ENCODE measurements at places on chromosomes 7 and 10. TPM values are rescaled to one million over a fixed set of nuclear protein-coding genes. Genes with fewer than 3 reads are reported as not detected.

GRCh38 chr10:46544989-46545791, 11.3 kb downstream of the GPRIN2 start:
- no peaks in the 10 kb centered on the region for H3K27me3 ChIP-seq
- no peaks in the 10 kb centered on the region for H3K4me1 ChIP-seq
- H3K27ac ChIP-seq = no peak overlapping the region
- H3K36me3 ChIP-seq = no peaks in the 10 kb centered on the region
- no peak for DNase-seq
- H3K4me3 ChIP-seq = no peak overlapping the region

DNA sequence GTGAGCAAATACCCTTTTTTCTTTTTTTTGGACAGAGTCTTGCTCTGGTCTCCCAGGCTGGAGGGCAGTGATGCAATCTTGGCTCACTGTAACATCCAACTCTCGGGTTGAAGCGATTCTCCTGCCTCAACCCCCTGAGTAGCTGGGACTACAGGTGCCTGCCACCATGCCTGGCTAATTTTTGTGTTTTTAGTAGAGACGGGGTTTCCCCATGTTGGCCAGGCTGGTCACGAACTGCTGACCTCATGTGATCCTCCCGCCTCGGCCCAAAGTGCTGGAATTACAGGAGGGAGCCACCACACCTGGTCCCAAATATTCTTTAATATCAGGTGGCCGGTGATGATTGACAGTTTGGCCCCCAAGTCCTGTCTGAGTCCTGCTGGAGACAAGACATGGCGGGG, 6.6 kb downstream of the LAT2 start:
- peaks cover 6% of the 10 kb centered on the region for H3K4me1 ChIP-seq
- H3K27ac ChIP-seq = no peak overlapping the region
- no peaks in the 10 kb centered on the region for H3K27me3 ChIP-seq
- H3K4me3 ChIP-seq = no peak overlapping the region

DNA sequence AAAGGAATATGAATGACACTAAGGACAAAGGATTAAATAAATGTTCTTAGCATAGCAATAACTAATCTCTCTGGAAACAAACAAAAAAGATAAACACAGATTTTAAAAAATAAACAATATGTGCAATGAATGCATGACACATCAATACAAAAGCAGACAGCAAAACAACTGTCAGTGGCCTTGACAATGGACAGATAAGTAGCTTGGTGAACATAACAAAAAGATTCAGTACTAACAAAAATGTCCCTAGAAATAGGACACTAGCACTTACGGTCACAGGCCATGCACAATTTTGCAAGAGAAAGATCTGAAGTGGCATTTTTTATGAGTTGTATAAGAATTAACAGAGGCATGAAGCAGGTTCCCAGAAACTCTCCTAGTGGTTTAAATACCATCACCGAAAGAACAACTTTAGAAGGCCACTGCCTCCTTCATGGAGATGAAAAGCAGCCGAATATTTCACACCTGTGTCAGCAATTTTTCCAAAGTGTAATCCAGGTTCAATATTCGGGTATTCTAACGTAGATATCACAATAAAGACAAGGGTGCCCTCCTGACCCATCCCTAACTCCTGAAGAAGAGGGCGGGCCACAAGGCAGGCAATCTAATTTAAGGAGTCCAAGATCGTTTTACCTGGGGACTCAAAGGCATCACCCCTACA, 231.3 kb upstream of the MKLN1 start:
- no peak overlapping the region for H3K27ac ChIP-seq
- DNase-seq = no peak
- no peaks in the 10 kb centered on the region for H3K36me3 ChIP-seq
- peaks cover 10% of the 10 kb centered on the region for H3K4me1 ChIP-seq
- no peak overlapping the region for H3K4me3 ChIP-seq

DNA sequence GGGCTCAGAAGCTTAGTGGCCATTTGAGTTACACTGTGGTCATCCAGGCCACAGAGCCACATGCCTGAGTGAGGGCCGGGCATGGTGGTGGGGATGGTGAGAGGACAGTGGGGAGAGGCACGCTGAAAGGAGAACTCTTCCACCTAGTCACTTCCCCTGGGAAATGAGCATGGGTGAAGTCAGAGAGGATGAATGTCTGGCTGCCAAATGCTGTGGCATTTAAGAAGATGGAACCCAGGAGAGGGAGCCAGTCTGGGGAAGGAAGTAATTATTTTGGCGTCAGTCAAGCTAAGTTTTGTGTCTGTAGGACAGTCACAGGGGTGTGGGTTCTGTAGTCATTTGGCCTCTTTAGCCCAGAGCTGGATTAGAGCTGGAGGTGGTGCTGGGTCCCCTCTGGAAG, 86.0 kb upstream of the PODXL start:
- no peaks in the 10 kb centered on the region for H3K36me3 ChIP-seq
- no peaks in the 10 kb centered on the region for H3K27me3 ChIP-seq
- DNase-seq = no peak
- H3K4me1 ChIP-seq = no peaks in the 10 kb centered on the region
- no peak overlapping the region for H3K27ac ChIP-seq

- no peak overlapping the region for H3K4me3 ChIP-seq
- no peaks in the 10 kb centered on the region for H3K4me1 ChIP-seq
- no peak for DNase-seq
These were observed 533.1 kb downstream of the KCNMA1 start for GRCh38 chr10:77104459-77104980.

DNA sequence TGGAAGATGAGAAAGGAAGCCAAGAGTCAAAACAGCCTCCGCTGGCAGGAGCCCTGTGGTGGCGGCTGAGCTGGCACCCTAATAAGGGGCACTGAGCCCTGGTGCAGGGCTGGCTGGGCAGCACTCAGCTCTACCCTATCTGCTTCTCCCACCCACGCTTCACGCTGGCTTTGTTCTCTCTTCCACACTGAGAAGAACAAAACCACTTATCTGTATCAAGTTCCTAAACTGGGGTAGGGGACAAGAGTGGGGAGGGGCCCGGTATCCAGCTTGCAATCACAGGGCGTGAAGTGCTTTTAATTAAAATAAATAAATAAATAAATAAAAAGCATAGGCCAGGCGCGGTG, 52.1 kb downstream of the FAM53B start:
- no peak overlapping the region for H3K4me3 ChIP-seq
- no peak overlapping the region for H3K27ac ChIP-seq
- H3K4me1 ChIP-seq = no peaks in the 10 kb centered on the region
- no peaks in the 10 kb centered on the region for H3K27me3 ChIP-seq
- DNase-seq = peak; percentile 8

The NEBL gene
- total RNA-seq = 6.6 TPM

The SCART1 gene
- total RNA-seq = 1.0 TPM

The DIP2C gene
- 13.5 TPM for total RNA-seq

The FAM25G gene
- not detected for total RNA-seq

The COL26A1 gene
- total RNA-seq = 2.3 TPM

Data from right lobe of liver (tissue), 6 donors.